ENCODE measurements at places on chromosomes 2 and 18.

- no peak for DNase-seq
Observed at GRCh38 chr18:57009844-57010243, 137.0 kb upstream of the BOD1L2 start.

- no peak for DNase-seq
Observed at GRCh38 chr2:140353541-140353940, 1573.4 kb upstream of the NXPH2 start.

DNA sequence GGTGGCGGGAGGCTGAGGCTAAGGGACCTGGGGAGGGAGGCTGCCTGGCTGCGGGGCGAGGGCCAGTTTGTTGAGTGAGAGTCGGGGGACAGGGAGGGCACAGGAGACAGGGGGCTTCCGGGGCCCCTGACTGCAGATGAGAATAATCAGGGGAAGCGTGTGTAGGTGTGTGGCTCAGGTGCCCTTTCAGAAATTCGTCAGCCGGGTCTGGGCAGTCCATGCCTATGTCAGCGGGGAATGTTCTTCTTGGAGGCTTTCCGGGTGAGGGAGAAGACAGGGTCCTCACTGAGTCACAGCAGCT, 52.3 kb upstream of the OTOF start:
- no peak for DNase-seq

DNA sequence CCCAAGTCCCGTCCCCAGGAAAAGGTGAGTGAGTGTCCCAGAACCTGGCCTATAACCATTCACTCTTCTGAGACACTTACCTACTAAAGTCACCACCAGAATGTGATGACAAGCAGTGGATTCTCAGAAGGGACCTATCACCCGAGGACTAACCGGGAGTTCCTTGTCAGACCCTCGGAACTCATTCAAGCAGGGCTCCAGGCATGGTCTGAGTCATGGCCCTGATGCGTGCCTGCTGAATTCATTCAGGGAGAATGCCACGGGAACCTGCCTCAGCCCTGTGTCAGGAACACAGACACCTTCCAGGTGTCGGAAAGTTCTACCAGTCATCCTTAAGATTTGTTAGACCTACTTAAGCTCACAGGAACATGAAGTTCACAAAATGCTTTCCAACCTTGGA, 29.8 kb downstream of the ALPK2 start:
- no peak for DNase-seq

DNA sequence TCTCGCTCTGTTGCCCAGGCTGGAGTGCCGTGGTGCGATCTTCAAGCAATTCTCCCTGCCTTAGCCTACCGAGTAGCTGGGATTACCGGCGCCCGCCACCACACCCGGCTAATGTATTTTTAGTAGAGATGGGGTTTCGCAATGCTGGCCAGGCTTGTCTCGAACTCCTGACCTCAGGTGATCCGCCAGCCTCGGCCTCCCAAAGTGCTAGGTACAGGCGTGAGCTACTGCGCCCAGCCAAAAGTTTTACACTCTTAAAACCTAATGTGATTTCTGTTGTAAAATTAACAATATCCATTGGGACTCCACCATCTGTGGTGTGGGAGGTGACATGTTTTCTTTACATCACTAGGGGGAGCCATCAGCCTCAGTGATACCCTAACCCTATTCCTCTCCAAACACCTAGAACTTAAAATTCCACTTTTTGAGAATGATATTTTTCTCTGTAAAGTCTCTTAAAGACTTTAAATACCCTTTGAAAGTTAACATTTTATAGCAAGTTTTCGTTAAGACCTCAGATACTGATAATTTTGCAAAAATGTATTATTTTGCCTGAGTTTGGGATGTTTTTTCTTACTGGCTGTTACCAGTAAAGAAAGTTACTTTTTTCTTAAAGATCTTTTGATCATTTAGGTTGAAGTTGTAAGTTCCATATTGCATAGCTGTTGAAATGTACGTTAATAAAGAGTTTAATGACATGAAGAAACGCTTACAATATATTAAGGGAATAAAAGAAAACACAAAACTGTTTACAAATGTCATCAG, 11.6 kb upstream of the EIF2AK2 start:
- no peak for DNase-seq

- DNase-seq: no peak
Observed at GRCh38 chr2:66684289-66684688, 249.4 kb downstream of the MEIS1 start.

DNA sequence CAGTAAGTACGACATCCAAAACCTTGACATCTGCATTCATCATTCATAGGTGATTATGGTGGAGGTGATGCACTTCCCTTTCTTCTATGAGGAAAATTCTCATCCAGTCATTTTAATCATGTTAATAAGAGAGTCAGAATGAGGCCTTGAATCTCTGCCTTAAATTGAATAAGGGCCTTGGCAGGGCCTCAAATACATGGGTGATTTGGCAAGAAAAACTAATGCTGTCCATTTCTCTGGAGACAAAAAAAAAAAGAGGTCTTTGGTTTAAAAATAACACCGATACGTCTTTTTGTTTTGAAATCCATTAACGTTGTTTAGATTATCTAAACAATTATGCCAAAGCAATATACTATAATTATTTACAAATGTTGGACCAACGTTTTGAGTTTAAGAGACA, 8.1 kb downstream of the COLEC12 start:
- DNase-seq: no peak

GRCh38 chr2:151927501-151928221, 99.4 kb upstream of the ARL5A start:
- no peak for DNase-seq

GRCh38 chr2:192236136-192236535, 41.4 kb upstream of the TMEFF2 start:
- DNase-seq: no peak

DNA sequence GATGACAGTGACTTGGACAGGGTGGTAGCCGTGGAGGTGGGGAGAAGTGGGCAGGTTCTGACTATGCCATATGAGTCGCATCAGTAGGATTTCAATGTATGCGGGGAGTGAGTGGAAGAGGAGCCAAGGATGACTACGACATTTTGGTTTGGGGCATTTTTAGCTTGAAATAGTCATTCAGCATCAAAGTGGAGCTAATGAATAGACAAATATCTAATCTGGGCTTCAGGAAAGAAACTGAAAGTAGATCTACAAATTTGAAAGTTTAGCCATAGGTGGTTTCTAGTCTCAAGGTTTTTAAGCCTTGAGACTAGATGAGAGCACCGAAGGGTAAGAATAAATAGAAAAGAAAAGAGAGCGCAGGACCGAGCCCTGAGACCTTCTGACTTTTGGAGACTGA, 58.3 kb downstream of the FEZ2 start:
- DNase-seq: no peak

- DNase-seq: no peak
Observed at GRCh38 chr2:102001767-102002142, 10.0 kb downstream of the IL1R2 start.

DNA sequence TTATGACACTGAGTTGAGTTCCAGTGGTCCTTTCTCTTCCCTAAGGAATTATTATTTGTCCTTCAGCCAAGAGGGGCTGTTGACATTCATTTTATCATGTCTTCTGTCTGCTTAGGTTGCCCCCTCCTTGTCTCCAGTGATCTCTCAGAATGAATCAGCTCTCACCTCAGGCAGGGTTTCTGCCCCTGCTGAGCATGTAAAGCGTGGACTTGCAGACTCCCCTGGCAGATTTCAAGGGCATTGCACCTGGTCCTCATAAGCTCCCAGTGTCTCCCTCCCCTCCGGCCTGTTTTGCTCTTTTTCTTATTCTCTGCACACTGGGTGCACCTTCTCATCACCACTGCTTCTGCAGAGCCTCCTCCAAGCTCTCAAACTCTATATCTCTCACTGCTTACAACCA, 188.4 kb downstream of the KCNS3 start:
- DNase-seq: no peak

GRCh38 chr2:216653093-216653799, 20.0 kb downstream of the IGFBP2 start:
- no peak for DNase-seq
